ENCODE measurements at places on chromosomes 7 and 10.
A peak's percentile ranks its signal among the peaks of the same experiment; 100 is the strongest.

DNA sequence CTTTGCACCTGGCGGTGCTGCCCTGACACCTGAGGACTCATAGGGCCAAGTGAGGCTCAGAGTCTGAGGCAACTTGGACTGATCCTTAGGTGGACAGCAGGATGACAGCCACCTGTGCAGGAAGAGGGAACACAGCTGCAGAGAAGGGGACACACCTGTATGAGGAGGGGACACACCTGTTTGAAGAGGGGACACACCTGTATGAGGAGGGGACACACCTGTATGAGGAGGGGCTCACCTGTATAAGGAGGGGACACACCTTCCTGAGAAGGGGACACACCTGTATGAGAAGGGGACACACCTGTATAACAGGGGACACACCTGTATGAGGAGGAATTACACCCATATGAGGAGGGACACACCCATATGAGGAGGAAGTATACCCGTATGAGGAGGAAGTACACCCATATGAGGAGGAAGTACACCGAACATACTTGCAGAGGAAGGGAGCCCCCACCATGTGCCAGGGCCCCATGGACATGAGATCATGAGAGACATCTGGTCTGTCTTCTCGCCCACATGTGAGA lies 285.9 kb downstream of the ADARB2 start:
- no peak for DNase-seq

DNA sequence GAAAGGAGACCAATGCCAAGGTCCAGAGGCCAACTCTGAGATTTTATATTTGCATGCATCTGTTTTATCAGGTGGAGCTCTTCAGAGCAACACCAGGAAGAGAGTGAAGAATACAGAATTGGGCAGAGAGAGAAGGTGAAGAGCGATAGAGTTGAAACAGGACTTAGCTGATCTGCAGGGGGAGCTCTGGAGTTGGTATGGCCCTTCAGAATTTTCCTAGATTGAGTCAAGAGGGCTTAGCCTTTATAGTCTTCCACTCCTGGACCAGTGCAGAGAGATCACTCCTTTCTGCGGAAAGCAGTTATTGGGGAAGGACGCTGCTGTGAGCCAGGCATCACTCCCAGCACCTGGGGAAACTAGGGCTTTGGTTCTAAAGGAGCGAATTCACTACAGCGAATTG lies 105.0 kb upstream of the DGKB start:
- DNase-seq, result no peak

GRCh38 chr10:46293832-46294640 lies 7.2 kb downstream of the ANTXRL start:
- DNase-seq, result no peak

GRCh38 chr10:5616046-5616445 lies 50.3 kb downstream of the ASB13 start:
- no peak for DNase-seq

DNA sequence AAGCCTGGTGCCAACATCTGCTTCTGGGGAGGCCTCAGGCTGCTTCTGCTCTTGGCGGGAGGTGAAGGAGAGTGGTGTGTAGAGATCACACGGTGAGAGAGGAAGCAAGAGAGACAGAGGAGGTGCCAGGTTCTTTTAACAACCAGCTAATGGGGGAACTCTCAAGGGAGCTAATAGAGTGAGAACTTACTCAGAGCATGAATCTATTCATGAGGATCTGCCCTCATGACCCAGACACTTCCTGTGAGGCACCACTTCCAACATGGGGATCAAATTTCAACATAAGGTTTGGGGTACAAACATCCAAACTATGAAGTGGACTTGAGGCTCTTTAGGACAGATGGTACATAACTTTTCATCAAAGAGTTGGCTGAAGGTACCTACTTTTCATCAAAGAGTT lies 5.1 kb upstream of the ZNF32 start:
- no peak for DNase-seq

GRCh38 chr7:27560706-27561235 lies 101.9 kb downstream of the HIBADH start:
- DNase-seq, result peak; percentile 4

GRCh38 chr7:150969475-150969874 lies 8.6 kb downstream of the KCNH2 start:
- DNase-seq, result no peak

- DNase-seq, result peak; percentile 87
These were observed 94.4 kb upstream of the SEMA3C start for GRCh38 chr7:81013083-81013817.

GRCh38 chr7:31991846-31992245 lies 78.4 kb downstream of the PDE1C start:
- DNase-seq, result no peak

- peak; percentile 33 for DNase-seq
These were observed 13.4 kb downstream of the SLC13A4 start for GRCh38 chr7:135714534-135715009.

GRCh38 chr7:116955801-116956476 lies 2.6 kb downstream of the ST7 start:
- DNase-seq, result no peak

Data from Panc1 (cell line).